ENCODE measurements at places on chromosomes 7 and 10. TPM values are rescaled to one million over a fixed set of nuclear protein-coding genes. Genes with fewer than 3 reads are reported as not detected.

The ASZ1 gene
- not detected for polyA plus RNA-seq

The OPALIN gene
- polyA plus RNA-seq: 0.83 TPM

The ACTL6B gene
- 89.8 TPM for polyA plus RNA-seq

The PRSS37 gene
- polyA plus RNA-seq: 0.45 TPM

All from spinal cord (tissue), 10 donors.